Stimulated activated CD8-positive, alpha-beta memory T cell treated with anti-CD3 and anti-CD28 coated beads, Interleukin-2, amount 100 ng/mL, for 48 hours (primary cell): ENCODE measurements at places on chromosomes 3 and 15.
A peak's percentile ranks its signal among the peaks of the same experiment; 100 is the strongest.

GRCh38 chr3:188747489-188747888 lies 424.3 kb upstream of the TPRG1 start:
- no peak for DNase-seq

DNA sequence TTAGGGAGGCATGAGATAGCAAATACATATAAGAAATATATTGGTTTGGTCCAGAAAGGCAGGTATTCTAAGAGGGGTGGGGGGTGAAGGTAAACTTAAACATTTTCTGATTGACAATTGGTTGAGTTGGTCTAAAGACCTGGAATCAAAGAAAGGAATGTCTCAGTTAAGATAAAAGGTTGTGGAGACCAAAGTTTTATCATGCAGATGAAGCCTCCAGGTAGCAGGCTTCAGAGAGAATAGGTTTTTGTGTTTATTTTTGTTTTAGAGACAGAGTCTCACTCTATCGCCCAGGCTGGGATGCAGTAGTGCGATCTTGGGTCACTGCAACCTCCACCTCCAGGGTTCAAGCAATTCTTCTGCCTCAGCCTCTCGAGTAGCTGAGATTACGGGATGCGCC lies 80.5 kb downstream of the NPAP1 start:
- DNase-seq, result no peak

DNA sequence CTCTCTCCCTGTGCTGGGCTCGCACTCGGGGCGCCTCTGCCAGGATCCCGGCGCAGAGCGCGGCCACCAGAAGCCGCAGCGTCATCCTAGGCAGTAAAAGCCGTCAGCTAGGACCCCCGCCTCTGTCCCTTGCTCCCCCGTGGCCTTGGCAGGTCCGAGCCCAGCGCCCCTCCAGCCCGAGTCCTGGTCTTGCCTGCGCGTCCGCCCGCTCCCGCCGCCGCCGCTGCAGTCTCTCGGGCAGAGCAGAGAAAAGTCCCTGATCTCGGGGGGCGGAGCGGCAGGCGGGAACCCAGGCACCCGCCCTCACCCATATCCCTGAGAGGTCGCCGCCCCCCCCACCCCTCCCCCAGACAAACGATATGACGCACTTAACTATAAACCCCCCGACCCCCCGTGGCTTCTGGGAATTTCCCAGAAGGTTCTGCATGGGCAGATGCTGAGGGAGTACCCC lies at the start of gene COL7A1:
Gene COL7A1 (minus strand): TSS at position 255 of the 451 bp plus-strand sequence. CDS start 170 bp downstream, at position 85.
- DNase-seq, result no peak

GRCh38 chr3:158420654-158421396 lies 150.2 kb upstream of the MLF1 start:
- DNase-seq, result no peak

GRCh38 chr3:111859061-111859973 lies at the start of gene PHLDB2:
PHLDB2 (plus strand) TSS chr3:111859265; CDS start chr3:111884078, 24,813 bp downstream.
- DNase-seq, result peak; percentile 41

- no peak for DNase-seq
These were observed 182.0 kb upstream of the WNT5A start for GRCh38 chr3:55669133-55669532.

DNA sequence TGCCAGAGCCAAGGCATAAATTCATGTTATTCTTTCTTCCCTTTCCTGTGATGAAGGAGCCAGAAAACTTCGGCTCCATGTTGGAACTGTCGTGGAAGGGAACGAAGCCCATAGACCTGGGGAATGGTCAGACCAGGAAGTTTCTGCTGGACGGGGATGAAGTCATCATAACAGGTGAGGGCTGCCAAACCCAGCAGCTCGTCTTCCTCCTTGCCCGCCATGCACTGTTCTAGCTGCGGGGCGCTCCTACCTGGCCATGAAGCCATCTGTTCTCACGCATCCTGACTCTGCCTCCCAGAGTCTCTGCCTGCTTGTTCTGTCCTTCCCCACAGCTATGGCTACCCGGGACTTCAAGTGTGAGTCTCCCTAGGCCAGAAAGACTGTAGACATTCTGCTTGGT lies 28.2 kb downstream of the FAH start:
- no peak for DNase-seq

- no peak for DNase-seq
These were observed 47.0 kb downstream of the OSBPL10 start for GRCh38 chr3:31934018-31934417.

- no peak for DNase-seq
These were observed 48.2 kb upstream of the MUC4 start for GRCh38 chr3:195859846-195860411.

DNA sequence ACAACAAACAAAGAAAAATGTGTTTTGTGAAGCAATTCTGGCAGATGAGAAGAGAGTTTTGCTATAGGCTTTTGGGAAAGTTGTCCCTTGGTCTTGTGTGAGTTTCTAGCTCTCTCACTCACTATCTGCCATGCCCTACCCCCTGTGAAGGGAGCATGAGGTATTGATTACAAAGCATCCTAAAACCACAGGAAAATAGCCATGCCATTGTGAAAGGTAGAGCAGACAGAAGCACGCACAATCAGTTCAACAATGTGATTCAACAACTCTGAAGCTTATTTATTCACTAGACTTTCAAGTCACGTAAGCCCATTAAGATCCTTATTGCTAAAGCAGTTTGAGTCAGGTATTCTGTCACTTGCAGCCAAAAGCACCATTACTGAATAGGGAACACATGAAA lies 6.5 kb upstream of the AQR start:
- DNase-seq, result no peak

DNA sequence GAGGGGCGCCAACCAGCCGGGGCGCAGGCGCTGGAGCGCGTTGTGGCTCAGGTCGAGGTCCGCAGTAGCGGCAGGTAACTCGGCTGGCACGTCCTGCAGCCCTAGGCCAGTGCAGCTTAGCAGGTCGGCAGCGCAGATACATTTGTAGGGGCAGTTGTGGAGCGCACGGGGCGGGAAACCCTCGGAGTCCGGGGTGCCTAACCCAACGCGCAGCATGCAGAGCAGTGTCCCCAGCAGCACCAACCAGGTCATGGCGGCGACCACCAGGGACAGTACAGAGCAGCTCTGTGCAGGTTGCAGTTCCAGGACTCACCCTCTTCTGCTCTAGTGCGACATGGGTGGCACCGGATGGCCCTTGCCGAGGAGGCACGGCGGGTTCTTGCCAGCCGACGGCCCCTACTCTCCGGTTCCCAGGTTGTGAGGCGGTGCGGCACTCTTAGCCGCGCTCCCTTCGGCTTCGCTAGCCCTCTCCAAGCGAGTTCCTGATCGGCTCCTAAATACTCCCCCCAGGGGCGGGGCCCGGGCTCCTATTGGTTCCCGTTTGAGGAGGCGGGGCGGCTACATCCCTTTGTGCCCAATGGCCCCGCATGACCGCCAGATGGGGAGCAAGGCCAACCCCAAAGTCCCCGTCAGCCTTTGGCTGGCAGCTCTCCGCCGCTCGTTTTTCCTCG lies at the start of gene AMIGO3:
Gene AMIGO3 (minus strand): TSS at position 471 of the 671 bp plus-strand sequence. CDS start 219 bp downstream, at position 252.
- DNase-seq, result peak; percentile 94

GRCh38 chr15:30929982-30930381 lies 26.3 kb downstream of the FAN1 start:
- no peak for DNase-seq

DNA sequence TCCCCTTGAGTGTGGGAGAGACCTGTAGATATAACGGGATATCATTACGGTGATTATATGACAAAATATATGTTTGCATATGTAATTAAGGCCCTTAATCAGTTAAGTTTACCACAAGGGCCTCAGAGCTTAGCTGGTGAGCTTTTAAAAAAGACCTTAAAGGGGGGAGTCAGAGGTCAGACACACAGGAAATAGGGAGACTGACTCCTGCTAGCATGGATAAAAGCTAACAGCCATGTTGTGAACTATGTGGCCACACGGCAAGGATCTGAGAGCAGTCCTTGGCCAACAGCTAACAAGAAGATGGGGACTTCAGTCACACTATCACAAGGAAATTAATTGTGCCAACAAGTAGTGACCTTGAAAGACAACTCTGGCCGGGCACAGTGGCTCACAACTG lies 3.1 kb downstream of the STAG1 start:
- no peak for DNase-seq

- DNase-seq, result no peak
These were observed 107.2 kb downstream of the GTPBP8 start for GRCh38 chr3:113097960-113098447.

DNA sequence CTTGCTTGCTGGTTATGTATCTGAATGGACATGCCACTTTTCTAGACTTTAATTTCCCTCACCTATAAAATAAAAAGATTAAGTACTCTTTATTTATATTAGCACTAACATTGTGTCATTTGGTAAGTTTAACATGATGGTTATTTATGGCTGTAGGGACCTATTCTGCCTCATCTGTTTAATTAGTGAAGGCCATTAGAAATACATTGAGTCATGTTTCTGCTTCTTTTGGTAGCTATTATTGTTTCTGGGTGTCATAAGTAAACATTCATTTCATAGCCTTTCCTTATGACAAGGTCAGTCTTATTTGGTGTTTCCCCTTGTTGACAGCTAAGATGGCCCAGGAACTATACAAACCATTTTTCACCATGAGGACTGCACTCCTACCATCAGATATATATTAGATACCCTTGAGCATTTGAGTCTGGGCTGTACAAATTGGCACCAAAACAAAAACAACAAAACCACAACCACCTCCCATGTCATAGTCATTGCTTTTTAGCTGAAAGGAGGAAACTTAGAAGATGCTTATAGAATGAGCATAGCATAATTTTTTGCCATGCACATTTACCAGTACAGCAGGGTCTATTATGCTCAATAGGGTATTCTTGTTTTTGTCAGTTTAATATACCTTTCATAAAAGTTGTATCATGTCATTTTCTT lies 39.3 kb downstream of the SRP14 start:
- no peak for DNase-seq

- DNase-seq, result no peak
These were observed 38.9 kb upstream of the RNU6-1 start for GRCh38 chr15:67878712-67879206.

GRCh38 chr3:144650380-144650779 lies 678.8 kb downstream of the DIPK2A start:
- no peak for DNase-seq

- DNase-seq, result no peak
These were observed 239.9 kb upstream of the LRTM1 start for GRCh38 chr3:55167586-55168317.

DNA sequence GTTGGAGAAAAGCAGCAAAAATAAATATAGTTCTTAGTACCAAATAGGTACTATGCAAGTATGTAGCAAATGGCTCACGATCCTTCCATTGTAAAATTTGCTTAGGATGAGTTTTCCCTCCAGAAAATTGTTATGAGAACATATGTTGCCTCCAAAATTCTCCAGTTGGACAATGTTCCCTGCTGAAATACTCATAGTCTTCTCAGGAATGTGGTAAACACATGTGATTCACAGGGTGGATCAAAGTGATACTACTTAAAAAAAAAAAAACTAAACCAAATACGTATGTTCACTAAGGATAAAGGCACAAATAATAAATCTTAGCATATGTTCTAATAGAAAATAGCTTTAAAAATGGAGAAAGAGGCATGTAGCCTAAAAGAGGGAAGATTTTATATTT lies 84.3 kb upstream of the ZNF385D start:
- no peak for DNase-seq

- no peak for DNase-seq
These were observed 43.1 kb downstream of the IGF2BP2 start for GRCh38 chr3:185781759-185782158.

GRCh38 chr3:106530367-106530766 lies 661.6 kb upstream of the CBLB start:
- DNase-seq, result no peak

DNA sequence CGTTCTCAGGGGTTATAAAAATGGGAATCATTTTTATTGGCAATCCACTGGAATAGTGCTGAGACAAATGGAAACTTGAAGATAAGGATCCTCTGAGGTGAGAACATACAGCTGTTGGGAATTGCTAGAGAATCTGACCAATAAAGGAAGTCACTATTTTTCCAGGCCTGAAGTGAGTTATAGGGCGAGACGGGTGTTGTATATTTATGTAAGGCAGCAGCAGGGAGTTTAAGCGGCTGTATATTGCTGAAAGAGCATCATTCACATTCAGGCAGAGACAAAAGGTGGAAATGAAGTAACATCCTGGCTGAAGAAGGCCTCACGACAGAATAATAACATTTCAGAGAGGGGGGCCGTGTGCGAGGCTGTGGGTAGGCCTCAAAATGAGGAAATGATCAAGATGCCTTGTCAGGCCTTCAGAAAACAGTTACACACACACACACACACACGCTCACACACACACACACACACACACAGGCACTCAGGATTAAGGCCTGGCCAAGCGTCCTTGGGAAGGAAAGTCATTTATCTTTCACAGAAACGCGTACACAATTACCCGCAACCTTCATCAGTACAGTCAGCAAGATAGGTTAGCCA lies 964.9 kb upstream of the NR2F2 start:
- no peak for DNase-seq

- no peak for DNase-seq
These were observed 7.5 kb upstream of the ST6GAL1 start for GRCh38 chr3:186922790-186923189.
